ENCODE measurements at places on chromosomes 12 and 14.

- DNase-seq: no peak
These were observed 5.2 kb upstream of the AP1G2 start for GRCh38 chr14:23572836-23573235.

GRCh38 chr12:50387972-50388478 is 8.4 kb downstream of the FAM186A start:
- DNase-seq: no peak

DNA sequence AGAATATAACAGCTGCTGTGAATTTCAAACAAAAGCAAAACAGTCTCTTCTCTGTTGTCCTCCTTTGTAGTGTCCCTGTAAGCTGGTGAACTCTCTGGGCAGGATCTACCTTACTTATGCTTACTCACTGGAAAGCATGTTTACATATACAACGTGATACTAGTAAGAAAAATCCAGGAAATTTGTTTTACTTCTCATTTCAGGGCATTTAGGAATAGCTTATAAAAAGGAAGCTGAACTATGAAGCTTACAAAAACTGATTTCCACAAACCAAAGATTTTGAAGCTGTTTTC is 311.0 kb downstream of the NOVA1 start:
- DNase-seq: no peak

DNA sequence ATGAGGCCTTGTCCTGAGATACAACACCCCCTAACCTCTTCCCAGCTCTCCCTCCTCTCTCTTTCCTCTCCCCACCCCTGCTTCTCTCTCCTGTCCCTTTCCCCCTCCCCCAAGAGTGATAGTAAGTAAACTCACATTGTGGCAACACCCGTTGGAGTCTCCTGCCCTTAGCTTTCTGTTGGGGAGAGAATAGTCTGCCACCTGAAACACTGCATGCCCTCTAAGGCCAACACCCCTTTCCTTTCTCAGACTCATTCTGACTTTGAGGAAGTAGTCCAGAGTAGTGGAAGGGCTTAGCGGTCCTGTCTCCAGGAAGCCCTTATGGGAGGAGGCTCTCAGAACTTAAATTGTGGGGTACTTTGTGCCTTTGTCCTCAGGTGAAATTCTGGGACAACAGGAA is 95.2 kb downstream of the PRKCH start:
- DNase-seq: no peak

DNA sequence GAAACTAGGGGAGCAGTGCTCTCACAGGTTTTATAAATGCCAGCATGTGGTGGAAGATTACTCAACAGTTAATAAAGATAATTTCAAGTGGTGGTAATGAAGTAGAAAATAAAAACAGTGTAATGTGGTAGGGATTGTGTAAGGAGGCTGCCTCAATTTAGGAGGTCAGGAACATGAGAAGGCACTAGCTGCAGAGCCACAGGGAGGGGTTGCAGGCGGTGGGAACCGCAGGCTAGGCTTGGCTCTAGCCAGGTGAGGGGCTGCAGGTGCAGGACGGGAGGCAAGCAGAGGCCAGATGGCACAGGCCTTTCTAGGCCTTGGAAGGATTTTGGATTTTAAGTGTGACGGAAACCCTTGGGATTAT is 768 bp downstream of the METTL25 start:
- no peak for DNase-seq

GRCh38 chr12:128307791-128308190 is 40.8 kb downstream of the TMEM132C start:
- no peak for DNase-seq

DNA sequence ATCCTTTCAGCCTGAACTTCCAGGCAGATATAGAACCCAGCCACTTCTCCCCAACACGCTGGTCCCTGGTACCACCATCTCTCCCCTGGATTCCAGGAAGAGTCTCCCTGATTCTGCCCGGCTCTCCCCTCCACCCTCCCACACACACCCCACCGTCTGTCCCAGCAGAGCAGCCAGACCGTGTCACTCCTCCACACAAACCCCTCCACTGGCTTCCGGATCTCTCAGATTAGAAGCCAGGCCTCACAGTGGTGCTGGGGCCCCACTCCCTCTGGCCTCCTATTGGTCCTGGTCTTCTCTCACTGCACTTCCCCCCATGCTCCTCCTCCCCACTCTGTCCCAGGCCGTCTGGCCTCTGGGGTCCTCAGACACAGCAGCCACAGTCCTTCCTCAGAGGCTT is 52.4 kb upstream of the CDKN3 start:
- DNase-seq: no peak

DNA sequence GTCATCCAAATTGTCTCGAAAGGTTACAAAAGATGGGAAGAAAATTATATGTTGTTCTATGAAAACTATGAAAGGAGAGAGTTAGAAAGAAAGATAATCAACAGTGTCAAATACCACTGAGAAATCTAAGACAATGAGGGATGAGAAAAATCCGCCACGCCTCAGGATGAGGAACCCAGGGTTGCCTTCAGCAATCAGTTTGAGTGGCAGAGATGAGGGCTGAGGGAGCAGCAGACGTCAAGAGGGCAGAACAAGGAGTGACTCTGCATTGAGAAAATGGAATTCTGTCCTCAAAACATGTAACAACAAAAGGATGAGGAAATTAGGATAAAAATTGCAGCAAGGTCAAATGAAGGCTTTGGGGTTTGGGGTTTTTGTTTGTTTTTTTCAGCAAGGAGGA is 18.3 kb upstream of the OXA1L start:
- no peak for DNase-seq

DNA sequence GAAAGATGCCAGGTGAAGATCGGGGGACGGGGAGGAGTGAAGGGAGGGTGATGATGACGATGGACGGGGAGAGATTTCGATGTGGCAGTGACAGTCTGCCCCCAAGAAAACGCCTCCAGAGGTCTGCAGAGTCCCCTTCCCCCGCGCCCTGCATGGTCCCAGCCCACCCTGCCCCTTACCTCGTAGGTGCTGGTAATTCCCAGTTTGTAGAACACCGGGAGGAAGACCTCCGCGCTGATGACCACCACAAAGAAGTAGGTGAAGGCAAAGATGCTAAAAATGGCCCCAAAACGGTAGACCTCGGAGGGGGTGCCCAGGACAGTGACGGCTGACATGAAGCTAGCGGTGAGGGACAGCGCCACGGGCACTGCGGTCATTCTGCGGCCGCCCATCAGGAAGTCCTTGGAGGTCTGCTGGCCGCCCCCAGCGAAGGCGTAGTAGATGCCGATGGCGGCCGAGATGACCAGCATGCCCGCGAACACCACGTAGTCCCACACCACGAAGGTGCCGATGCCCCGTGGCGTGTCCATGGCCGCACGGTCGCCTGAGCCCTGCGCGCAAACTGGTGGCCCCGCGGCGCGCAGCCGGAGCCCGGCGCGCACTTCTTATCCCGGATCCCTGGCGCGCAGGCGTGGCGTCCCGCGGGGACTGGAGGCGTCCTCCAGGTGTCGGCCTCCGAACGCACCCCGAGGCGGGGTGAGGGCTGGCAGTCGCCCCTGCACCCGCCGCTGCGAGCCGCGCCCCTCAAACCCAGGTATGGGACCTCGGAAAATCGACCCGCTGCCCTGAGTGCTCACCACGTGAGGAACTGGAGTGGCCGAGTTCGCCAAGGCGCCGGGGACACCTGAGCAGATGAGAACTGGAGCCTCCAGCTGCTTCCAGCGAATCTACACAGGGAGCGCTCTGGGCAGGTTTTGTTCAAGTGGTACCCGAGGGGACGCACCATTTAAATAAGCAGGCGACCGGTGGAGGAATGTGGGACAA is at the start of gene SLC5A8:
Gene SLC5A8 (minus strand): TSS at position 920 of the 984 bp plus-strand sequence. CDS start 390 bp downstream, at position 530.
- no peak for DNase-seq

DNA sequence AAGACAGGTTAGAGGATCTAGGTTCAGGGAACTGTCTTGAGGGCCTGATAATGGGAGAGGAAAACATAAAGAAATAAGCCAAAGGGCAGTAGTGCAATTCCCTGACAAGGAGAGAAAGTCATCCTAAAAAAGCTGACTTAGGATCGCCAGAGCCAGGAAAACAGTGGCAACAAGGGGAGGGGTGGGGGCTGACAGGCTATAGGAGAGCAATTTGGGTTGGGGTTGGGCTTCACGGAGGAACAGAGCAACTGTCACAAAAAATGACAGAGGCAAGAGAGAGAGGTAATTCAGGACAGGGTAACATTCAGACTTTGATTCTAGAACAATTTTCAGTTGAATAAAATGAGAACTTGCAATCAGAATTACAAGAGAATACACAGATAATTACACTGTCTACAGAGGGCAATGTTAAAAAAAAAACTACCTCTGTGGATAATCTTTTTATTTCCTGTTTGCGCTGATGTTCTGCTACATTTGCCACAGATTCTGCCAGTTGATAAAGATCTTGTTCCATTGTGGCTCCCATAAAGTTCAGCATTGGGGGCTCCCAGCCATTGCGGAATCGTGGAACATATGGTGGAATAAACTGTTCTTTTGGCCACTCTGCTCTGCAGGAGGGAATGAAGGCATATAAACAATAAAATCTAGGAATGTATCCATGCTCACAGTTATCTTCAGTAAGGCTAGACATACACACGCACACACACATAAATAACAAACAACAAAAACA is 138.6 kb downstream of the EPS8 start:
- DNase-seq: no peak

DNA sequence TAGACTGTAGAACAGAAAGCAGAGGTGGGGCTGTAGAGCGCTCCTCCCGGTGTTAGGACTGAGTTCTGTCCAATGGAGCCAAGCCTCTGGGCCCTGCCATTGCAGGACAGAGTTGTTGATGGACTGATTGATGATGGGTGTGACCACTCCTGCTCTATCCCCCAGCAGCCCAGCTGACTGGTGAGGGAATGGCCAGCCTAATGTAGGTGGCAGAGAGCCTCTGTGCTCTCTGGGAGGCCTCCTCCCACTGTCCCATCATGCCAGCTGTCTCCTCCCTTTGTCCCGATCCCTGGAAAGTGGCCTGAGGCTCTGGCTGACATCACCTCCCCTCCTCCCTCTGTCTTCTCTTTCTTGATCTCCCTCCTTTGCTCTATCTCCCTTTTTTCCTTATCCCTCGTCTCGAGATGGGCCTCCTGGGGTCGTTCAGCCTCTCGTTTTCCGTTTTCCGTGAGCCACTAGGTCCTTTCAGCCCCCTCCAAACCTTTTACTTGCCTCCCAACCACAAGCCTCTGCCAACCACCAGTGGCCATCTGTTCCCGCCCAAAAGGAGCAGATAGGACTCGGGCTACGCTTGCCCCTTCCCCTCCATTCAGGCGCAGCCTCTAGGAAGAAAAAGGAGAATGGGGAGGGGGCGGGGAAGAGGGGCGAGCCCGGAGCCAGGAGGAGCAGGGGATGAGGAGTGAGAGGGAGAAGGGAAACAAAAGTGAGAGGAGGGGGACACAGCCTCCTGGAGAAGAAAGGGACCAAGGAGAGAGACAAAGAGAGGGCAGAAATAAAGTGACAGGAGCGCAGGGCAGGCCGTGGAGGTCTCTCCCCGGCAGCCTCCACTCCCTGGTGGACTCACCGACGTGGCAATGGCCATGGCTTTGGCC is 572 bp downstream of the EFS start:
- DNase-seq: no peak

- no peak for DNase-seq
These were observed 150.9 kb downstream of the TTC6 start for GRCh38 chr14:37746140-37746832.

DNA sequence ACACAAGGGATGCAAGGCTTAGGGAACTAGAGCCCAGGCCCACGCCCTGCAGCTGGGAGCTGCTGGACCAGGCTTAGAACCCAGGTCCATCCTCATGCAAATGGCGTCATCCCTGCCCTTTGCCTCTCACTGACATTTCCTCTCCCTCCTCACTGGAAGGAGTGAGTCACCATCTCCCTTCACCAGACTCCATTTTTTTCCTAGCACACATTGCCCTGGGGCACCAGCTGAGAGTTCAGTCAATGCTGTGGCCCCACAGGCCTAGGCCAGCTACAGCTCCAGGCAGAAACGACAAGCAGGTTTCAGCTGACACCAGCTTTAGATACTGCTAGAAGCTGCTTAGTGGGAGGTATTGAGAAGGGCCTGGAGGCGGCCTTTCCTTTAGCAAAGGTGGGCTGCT is 98.9 kb downstream of the RIMBP2 start:
- DNase-seq: no peak

DNA sequence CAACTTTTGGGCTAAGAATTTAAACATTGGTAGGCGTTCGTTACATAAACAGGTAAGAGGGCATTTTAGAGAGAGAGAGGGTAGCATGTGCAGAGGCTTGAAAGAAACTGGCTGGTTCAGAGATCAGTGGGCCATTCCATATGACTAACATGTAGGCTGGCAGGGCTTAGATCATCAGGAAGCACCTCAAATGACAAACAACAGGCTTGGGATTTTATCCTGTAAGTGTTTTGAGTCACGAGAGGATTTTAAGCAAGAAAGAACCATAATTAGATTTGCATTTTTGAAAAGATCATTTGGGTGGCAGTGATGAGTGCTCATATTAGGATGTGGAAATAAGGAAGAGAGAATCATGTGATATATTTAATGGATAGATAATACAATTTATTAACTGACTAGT is 8.7 kb upstream of the PLEKHA5 start:
- no peak for DNase-seq

DNA sequence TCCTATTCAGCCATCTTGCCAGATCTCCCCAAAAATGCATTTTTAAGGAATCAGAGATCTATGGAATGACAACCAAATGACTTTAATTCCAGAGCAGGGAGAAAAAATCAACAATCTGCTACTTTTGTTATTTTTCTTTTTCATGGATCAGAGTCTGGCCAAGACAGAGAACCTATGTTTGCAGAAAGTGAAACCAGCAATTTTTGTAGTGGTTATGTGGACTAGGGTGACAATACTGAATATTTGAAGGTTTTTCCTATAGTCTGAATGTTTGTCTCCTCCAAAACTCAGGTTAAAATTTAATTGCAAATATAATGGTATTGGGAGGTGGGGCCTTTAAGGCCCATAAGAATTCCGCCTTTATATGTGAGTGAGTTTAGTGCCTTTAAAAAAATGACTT is 30.9 kb downstream of the KLRK1 start:
- no peak for DNase-seq

DNA sequence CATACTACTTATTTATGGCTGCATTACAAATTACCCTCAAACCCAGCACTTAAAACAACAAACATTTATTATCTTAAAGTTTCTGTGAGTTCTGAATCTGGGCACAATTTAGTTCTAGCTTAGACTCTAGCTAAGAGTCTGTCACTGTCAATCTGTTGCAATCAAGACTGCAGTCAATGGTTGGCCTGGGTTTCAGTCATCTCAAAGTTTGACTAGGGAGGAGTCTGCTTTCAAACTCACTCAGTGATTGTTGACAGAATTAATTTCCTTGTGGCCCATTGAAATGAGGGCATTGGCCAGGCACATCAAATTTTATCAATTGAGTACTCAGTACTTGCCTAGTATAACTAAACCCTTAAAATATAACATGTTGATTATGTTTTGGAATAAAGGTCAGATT is 51.6 kb downstream of the ARID2 start:
- DNase-seq: no peak

All from thoracic aorta (tissue), 2 donors.